ENCODE measurements at places on chromosomes 1 and 21. TPM values are rescaled to one million over a fixed set of nuclear protein-coding genes. Genes with fewer than 3 reads are reported as not detected.

- H3K4me3 ChIP-seq = no peak overlapping the region
- no peaks in the 10 kb centered on the region for H3K27me3 ChIP-seq
- no peaks in the 10 kb centered on the region for H3K4me1 ChIP-seq
- H3K36me3 ChIP-seq = no peaks in the 10 kb centered on the region
- DNase-seq = no peak
- no peak overlapping the region for H3K27ac ChIP-seq
Measured at GRCh38 chr1:116286541-116286971, 86.5 kb upstream of the ATP1A1 start.

DNA sequence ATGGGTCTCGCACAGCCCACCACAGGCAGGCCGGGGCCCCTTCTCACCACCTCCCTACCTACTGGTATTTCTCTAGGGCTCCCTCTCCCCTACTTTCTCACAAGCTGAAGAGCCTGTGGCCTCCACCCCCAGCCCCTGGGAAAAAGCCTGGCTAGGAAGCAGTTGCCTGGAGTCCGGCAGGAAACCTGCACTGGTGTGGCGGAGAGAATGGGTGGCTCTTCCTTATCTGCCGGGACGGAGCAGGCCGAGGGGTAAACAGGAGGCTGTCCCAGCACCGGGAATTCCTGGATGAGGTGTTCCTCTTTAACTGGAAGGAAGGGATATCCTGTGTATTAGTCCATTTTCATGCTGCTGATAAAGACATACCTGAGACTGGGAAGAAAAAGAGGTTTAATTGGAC lies 125.8 kb downstream of the TLR5 start:
- H3K27ac ChIP-seq = no peak overlapping the region
- no peak for DNase-seq
- no peaks in the 10 kb centered on the region for H3K4me1 ChIP-seq
- no peak overlapping the region for H3K4me3 ChIP-seq

DNA sequence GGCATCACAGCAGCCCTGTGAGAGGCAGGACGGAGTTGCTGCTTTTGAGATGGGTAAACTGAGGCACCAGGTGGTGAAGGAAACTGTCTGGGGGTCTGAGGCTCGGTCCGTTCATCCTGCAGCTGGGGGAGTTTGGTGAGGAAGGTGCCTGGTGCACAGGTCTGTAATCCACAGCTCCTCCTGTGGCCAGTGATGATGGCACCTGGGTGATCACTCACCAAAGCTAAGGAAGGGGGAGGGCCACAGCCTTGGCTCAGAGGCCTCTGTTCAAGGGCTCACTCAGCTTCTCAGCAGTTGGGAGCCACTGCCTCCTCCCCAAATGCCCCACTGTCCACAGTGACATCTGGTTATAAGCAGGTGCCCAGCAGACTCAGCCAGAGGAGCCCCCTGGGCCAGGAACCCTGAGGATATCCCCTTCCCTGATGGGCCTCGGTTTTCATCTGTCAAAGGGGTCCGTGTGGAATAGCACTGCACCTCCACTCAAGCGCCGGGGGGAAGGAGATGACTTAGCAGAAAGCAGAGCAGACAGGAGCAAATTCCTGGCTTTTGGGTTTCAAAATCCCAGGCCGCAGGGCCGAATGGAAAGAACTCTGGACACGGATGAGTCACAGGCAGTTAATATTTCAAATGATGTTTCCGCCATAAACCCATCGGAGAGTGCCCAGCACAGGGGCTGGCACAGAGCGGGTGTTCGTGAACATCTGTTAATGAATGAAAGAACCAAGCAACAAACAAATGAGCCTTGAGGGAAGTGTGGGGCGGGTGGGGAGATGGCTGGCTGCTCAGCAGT lies 82.8 kb downstream of the DMRTB1 start:
- H3K27ac ChIP-seq = no peak overlapping the region
- no peaks in the 10 kb centered on the region for H3K27me3 ChIP-seq
- no peak overlapping the region for H3K4me3 ChIP-seq
- no peak for DNase-seq
- no peaks in the 10 kb centered on the region for H3K36me3 ChIP-seq

GRCh38 chr1:68043443-68044090 lies 6.9 kb downstream of the DIRAS3 start:
- H3K27ac ChIP-seq = no peak overlapping the region
- no peak for DNase-seq
- H3K27me3 ChIP-seq = no peaks in the 10 kb centered on the region
- H3K36me3 ChIP-seq = no peaks in the 10 kb centered on the region
- H3K4me1 ChIP-seq = no peaks in the 10 kb centered on the region

- no peak overlapping the region for H3K4me3 ChIP-seq
- peaks cover 17% of the 10 kb centered on the region for H3K4me1 ChIP-seq
Measured at GRCh38 chr1:21764615-21765423, 18.1 kb downstream of the USP48 start.

GRCh38 chr1:182953826-182954225 lies 860 bp upstream of the SHCBP1L start:
- H3K27ac ChIP-seq = no peak overlapping the region
- no peaks in the 10 kb centered on the region for H3K27me3 ChIP-seq
- no peaks in the 10 kb centered on the region for H3K4me1 ChIP-seq
- no peak overlapping the region for H3K4me3 ChIP-seq
- no peak for DNase-seq
- no peaks in the 10 kb centered on the region for H3K36me3 ChIP-seq

- DNase-seq = no peak
- no peaks in the 10 kb centered on the region for H3K36me3 ChIP-seq
- no peak overlapping the region for H3K4me3 ChIP-seq
- no peak overlapping the region for H3K27ac ChIP-seq
- H3K27me3 ChIP-seq = no peaks in the 10 kb centered on the region
- peaks cover 13% of the 10 kb centered on the region for H3K4me1 ChIP-seq
Measured at GRCh38 chr1:65180977-65181376, 33.0 kb downstream of the AK4 start.

GRCh38 chr1:27004471-27005165 lies 8.0 kb downstream of the TENT5B start:
- no peaks in the 10 kb centered on the region for H3K36me3 ChIP-seq
- H3K27me3 ChIP-seq = no peaks in the 10 kb centered on the region
- H3K27ac ChIP-seq = peak overlapping the region; percentile 62

GRCh38 chr1:21052034-21052433 lies 124.7 kb downstream of the EIF4G3 start:
- no peak overlapping the region for H3K4me3 ChIP-seq
- no peaks in the 10 kb centered on the region for H3K27me3 ChIP-seq
- peaks cover 4% of the 10 kb centered on the region for H3K36me3 ChIP-seq
- DNase-seq = no peak
- H3K27ac ChIP-seq = no peak overlapping the region

- H3K27me3 ChIP-seq = no peaks in the 10 kb centered on the region
- H3K36me3 ChIP-seq = peaks cover 27% of the 10 kb centered on the region
- DNase-seq = no peak
- no peaks in the 10 kb centered on the region for H3K4me1 ChIP-seq
Measured at GRCh38 chr1:180046674-180047073, 92.1 kb downstream of the CEP350 start.

DNA sequence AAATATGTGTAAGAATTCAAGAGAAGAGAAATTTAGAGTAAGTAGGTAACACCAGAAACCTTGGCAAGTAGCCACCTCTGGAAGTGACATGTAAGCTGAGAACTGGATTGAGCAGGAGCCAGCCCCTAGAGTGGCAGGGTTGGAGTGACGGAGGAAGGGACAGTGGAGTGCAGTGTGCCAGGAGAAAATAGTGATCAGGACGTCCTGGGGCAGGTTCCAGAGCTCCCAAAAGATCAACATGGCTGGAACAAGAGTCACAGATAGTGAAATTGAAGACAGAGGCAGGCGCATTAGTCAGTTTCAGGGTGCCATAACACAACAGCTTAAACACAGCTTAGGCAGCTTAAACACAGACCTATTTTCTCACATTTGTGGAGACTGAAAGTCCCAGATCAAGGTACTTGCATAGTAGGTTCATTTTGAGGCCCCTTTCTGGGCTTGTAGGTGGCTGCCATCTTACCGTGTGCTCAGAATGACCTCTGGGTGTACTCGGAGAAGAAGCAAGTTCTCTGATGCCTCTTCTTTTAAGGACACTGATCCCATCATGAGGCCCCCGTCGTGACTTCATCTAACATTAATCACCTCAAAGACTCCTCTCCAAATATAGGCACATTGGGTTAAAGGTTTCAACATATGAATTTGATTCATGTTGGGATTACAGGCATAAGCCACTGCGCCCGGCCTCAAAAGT lies 37.2 kb downstream of the GNPAT start:
- H3K4me1 ChIP-seq = no peaks in the 10 kb centered on the region
- DNase-seq = no peak
- peaks cover 5% of the 10 kb centered on the region for H3K36me3 ChIP-seq
- H3K27me3 ChIP-seq = no peaks in the 10 kb centered on the region
- no peak overlapping the region for H3K4me3 ChIP-seq

DNA sequence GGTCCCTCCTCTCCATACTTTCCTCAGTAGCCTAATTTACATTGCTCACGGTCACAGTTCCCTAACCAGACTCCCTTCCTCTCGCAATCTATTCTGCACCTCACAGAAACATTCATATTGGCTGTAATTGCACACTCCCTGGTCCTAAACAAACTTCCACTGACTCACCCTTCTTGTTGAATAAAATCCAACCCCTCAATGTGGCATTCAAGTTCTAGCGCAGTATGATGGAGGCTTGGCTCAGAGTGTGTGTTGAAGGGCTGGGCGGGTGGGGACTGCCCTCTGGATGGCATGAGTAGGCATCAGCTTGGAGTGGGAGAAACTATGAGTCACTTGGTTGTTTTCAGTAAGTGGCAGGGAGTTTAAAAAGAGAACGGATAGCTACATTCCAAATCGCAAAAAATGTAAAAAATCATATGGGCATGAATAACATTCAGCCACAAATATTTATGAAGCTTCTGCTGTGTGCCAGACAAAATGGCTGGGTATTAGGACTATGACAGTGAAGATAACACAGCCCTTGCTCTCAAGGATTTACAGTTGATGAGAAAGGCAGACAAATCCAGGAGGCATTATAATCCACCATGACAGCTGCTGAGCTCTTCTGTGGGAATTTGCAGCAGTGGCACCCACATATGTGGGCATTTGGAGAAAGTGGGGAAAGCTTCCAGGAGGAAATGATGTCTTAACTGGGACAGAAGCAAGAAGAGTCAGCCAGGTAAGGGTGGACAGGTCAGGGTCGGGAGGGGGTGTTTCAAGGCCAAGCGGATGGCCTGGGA lies 42.2 kb upstream of the LYST start:
- no peak for DNase-seq
- peak overlapping the region; percentile 28 for H3K4me3 ChIP-seq
- no peaks in the 10 kb centered on the region for H3K36me3 ChIP-seq

DNA sequence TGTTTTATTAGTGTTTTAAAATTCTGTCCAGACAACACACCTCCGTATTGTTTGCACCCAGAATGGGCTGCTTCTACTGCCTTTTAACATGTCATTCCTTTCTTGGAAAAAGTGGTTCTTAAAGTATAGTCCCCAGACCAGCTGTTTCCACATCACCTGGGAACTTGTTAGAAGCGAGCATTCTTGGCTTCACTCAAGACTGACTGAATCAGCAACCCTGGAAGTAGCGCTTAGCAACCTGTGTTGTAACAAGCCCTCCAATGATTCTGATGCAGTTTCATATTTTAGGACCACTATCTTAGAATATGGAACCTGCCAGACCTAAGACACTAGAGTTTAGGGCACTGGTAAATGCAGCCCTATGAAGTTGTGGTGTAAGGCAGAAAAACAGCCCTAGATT lies 6.0 kb upstream of the PPIE start:
- H3K27ac ChIP-seq = no peak overlapping the region
- H3K27me3 ChIP-seq = peaks cover 2% of the 10 kb centered on the region
- no peak for DNase-seq
- H3K4me1 ChIP-seq = no peaks in the 10 kb centered on the region
- no peak overlapping the region for H3K4me3 ChIP-seq

GRCh38 chr1:47656719-47657685 lies 219.2 kb downstream of the FOXD2 start:
- no peak overlapping the region for H3K4me3 ChIP-seq
- DNase-seq = no peak
- no peaks in the 10 kb centered on the region for H3K4me1 ChIP-seq
- H3K27ac ChIP-seq = no peak overlapping the region

- no peak overlapping the region for H3K27ac ChIP-seq
- no peak overlapping the region for H3K4me3 ChIP-seq
- no peaks in the 10 kb centered on the region for H3K36me3 ChIP-seq
- no peaks in the 10 kb centered on the region for H3K4me1 ChIP-seq
Measured at GRCh38 chr1:71298633-71299032, 217.8 kb upstream of the ZRANB2 start.

GRCh38 chr1:81805537-81806431 lies 5.0 kb downstream of the ADGRL2 start:
- peaks cover 16% of the 10 kb centered on the region for H3K4me1 ChIP-seq
- H3K27me3 ChIP-seq = no peaks in the 10 kb centered on the region
- H3K36me3 ChIP-seq = no peaks in the 10 kb centered on the region
- H3K4me3 ChIP-seq = no peak overlapping the region

DNA sequence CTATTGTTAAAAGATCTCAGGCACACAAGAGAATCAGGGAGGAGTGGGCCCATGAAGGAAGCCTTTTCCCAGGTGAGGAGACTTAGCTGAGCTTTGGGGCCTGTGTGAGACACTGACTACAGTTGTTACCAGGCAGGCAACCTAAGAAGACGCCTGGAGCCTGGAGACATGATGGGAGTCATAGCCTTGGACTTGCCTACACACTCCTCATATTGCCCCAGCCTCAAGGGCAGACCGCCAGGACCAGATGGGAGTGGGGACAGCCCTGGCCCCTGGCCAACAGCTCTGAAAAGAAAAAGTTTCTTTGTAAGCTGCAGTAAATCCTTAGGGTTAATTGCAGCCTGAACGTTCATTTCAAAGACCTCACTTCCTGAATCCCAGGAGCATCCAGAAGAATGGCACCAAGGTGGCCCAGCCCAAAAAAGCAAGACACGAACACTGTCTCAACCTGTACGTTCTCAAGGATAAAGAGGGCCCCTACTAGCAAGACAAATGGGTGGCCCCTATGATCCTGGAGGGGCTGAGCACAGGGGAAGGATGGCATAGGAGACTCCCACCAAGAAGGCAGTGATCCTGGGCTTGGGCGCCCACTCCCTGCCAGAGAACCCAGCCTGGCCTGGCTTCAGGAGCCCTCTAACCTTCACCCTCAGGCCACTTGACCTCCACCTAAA lies 33.2 kb upstream of the BTG2 start:
- DNase-seq = no peak
- H3K4me1 ChIP-seq = peaks cover 6% of the 10 kb centered on the region
- no peaks in the 10 kb centered on the region for H3K36me3 ChIP-seq
- H3K27ac ChIP-seq = no peak overlapping the region
- no peak overlapping the region for H3K4me3 ChIP-seq

ATP1A4 gene
- not detected for total RNA-seq

FCRL1 gene
- not detected for total RNA-seq

TMEM54 gene
- total RNA-seq = 61.5 TPM

CASZ1 gene
- total RNA-seq = 27.8 TPM

TIAM1 gene
- 3.7 TPM for total RNA-seq

LHX4 gene
- 0.72 TPM for total RNA-seq

WLS gene
- total RNA-seq = 29.6 TPM

Data from Panc1 (cell line).